Jurkat, Clone E6-1 (cell line): ENCODE measurements at places on chromosomes 3 and 15.

DNA sequence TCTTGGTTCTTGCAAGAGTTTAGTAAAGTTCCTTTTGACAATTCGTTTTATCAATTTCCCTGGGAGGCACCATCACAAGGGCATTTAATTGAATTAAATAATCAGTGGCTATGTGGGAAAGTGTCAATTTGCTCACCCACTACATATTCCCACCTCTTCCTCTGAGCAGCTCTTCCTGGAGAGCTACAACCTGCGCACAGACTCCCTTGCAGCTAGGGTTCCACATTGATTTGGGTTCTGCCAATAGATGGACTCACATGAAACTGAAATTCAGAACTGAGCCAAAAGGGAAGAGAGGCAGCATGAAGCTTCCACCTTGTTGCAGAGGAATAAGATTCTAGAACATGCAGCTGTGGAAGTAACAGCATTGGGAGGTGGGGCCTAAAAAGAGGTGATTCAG, 94.8 kb downstream of the TLE3 start:
- DNase-seq = no peak

DNA sequence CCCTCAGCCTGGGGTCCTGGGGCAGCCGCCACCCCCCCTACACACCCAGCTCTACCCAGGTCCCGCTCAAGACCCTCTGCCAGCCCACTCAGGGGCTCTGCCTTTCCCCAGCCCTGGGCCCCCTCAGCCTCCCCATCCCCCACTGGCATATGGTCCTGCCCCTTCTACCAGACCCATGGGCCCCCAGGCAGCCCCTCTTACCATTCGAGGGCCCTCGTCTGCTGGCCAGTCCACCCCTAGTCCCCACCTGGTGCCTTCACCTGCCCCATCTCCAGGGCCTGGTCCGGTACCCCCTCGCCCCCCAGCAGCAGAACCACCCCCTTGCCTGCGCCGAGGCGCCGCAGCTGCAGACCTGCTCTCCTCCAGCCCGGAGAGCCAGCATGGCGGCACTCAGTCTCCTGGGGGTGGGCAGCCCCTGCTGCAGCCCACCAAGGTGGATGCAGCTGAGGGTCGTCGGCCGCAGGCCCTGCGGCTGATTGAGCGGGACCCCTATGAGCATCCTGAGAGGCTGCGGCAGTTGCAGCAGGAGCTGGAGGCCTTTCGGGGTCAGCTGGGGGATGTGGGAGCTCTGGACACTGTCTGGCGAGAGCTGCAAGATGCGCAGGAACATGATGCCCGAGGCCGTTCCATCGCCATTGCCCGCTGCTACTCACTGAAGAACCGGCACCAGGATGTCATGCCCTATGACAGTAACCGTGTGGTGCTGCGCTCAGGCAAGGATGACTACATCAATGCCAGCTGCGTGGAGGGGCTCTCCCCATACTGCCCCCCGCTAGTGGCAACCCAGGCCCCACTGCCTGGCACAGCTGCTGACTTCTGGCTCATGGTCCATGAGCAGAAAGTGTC, 30.2 kb downstream of the PTPN23 start:
- DNase-seq = no peak

DNA sequence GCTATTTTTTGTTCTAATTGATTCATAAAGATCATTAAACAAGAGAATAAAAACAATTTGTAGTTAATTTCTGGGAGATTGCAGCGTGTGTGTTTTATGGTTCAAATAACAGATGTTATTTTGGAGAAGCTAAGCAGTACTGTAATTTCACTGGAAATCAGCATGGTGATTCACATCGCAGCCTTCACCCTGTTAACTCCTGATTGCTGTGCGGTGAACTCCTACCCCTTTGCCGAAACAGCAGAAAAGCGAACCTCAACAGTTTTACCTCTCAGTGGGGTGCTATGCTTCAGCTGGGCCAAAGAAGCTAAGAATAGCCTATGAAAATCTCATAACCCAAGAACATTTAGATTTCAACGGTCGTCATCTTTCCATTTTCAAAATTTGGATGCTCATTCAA, 441.5 kb upstream of the RARB start:
- DNase-seq = no peak

DNA sequence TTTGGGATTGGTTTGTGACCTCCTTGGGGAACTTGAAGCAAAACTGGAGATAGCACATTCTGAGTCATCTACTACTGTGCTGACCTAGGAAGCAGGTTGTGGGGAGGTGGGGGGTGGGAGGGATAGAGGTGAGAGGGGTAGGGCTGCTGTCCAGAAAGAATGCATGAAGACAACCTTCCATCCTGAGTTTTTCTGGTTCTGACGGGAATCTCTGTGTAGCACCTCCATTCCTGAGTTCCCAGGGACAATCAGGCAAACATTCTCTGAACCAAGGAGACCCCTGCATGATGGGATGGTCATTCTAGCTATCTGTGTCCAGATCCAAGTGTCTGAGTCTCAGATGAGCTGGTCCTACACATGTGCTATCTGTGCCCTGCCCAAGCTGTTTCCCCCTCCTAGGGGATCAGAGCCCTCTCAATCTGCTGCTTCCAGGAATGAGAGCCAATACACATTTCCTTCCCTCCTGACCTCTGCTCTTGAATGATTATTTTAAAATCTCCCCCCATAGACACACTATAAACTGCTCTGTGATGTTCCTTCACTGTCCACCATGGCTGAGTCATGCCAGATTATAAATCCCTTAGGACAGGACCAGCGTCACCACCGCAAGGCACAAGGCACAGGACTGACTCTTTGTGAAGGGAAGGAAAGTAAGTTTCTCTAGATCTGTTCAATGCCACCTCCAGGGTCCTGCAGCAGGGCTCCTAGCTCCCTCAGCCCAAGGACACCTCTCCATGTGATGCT, 2.2 kb upstream of the CD276 start:
- no peak for DNase-seq

DNA sequence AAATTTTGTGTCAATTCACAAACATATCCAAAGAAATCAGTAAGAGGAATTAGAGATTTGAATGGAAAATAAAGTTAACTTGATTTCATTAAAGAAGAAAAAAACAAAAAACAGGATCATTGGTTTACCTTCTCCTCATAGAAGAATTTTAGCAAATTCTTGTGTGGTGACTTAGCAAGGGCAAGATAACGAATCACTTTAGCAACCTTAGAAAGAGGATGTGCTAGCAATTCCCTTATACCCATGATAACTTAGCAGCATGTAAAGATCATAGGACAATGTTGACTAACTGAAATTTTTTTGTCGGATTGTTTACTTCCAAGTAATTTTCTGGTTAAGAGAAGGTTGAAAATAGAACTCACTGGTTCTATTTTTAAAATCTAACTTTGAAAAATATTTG, 609.3 kb downstream of the GBE1 start:
- no peak for DNase-seq

DNA sequence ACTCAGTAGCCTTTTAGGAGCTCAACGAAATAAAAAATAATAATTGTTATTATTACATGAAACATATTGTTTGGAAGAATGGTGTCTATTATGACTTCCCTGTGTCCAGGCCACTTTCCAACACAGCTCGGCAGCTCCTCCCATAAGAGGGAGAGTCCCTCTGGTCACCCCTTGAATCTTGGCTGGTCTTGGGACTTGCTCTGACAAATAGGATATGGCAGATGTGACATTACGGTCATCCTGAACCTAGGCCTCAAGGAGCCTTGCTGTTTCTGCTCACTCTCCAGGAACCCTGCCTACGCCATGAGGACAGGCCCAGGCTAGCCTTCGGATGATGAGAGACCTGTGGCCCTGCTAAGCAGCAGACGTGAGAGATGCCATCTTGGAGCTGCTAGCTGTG, 71.8 kb downstream of the OXNAD1 start:
- no peak for DNase-seq

DNA sequence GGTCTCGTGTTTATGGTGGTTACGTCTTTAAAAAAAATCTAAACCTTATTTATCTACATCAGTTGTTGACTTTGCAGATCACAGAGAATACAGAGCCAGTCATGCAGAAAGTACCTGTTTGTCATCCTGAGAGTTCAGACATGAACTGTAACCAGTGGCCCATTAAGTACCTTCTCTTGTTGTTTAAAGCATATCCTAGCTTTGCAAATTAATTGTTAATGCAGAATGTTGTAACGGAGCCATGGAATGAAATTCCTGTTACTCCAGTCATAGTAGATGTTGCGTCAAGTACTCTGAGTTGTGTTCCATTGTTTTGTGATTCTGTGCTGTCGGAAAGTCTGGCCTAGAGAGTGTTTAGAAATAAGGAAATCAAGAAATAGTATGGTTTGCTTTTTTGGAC, 205.2 kb downstream of the RBMS3 start:
- no peak for DNase-seq

DNA sequence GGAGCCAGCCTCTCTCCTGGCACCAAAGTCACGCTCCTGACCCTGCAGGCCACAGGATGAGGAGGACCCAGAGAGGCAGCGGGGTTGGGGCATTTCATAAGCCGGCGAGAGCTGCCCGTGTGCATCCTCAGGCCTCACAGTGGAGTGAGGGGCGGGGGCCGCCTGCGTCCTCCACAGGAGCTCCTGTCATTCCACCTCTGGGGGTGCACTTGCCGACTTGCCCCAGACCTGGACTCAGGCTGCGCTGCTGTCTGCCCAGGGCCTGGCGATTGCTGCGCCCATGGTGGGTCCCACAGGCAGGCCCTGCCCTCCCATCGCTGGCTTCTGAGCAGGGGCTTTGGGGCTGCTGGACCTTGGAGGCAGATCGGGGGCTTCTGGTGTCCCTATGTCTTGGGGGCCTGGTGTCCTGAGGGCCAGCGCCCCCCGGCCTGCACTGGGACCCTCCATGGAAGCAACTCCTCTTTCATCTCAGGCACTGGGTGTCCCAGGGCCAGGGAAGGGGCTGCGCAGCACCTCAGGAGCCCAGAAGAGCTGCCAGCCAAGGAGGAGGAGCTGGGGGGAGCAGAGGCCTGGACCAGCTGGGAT, 184.0 kb downstream of the GOLGA6L6 start:
- no peak for DNase-seq

DNA sequence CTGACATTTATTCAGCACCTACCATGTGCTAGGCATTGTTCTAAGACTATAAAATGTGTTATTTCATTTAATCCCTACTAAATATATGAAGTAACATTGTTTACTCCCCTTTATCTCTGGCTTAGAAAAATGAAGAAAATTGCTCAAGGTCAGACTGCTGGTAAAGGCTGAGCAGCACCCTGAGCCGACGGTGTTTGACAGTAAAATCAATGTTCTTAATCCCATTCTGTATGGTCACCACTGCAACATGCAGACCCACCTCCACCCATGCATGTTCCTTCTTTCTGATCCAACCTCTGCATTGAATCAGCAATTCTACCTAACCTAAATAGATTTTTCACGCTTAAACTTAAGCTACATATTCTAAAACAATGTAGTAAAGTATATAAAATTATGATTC, 216.5 kb downstream of the ZBBX start:
- no peak for DNase-seq

DNA sequence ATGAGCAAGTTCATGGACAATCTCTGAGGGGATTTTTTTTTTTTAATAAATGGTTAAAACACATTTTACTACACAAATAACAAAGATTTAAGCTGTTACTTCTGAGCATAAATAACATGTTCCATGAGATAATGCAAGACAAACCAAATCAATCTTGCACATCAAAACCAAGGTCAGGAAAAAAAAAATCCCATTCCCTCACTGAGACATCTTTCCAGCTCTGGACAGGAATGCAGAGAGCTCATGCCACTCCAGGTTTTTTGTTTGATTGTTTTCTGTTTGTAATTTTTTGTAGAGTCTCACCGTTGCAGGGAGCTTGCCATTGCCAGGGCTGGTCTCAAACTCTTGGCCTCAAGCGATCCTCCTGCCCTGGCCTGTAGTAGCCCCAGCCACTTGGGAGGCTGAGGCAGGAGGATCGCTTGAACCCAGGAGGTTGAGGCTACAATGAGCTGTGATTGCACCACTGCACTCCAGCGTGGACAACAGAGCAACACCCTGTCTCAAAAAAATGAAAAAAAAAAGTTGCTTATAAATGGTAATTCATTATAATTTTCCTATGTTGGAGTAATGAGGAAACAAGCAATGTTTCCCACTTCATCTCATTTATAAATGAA, 14.0 kb downstream of the OSBPL10 start:
- DNase-seq = no peak
